ENCODE measurements at places on chromosomes 7 and 10.

GRCh38 chr7:104208421-104208780 lies 588 bp upstream of the ORC5 start:
- DNase-seq: no peak

DNA sequence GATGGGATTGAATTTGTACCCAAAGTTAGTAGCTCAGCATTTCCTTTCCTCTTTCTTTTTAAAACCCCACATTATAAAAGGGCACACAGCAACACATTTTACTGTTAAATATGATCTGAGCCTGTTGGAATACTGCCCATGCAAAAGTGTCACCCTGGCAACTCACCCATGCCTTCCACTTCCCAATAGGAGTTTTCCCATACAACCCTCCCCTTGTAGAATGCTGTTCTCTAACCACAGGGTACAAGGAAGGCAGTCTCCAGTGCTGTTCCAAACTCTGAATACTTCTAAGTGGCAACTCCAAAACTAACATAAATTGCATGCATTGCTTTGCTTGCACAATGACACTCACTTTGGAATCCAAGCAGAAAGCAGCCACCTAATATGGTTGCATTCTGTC lies 60.8 kb downstream of the NRCAM start:
- no peak for DNase-seq

- DNase-seq: no peak
Measured at GRCh38 chr10:7337431-7338171, 73.2 kb downstream of the SFMBT2 start.

DNA sequence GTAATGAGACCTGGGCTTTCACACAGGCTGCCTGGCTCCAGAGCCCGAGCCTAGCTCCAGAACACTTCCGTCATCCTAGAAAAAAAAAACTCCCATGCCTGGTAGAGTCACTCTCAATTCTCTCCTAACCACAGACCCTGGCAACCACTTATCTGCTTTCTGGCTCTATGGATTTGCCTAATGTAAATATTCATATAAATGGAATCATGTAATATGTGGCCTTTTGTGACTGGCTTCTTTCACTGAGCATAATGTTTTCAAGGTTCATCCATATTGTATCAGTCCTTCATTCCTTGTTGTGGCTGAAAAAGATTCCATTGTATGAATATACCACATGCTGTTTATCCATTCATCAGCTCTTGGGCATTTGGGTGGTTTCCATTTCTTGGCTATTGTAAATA lies 167.7 kb upstream of the MKLN1 start:
- DNase-seq: no peak

- DNase-seq: no peak
Measured at GRCh38 chr7:28088032-28088431, 92.6 kb downstream of the JAZF1 start.

- no peak for DNase-seq
Measured at GRCh38 chr10:6165221-6165725, 37.5 kb upstream of the PFKFB3 start.

DNA sequence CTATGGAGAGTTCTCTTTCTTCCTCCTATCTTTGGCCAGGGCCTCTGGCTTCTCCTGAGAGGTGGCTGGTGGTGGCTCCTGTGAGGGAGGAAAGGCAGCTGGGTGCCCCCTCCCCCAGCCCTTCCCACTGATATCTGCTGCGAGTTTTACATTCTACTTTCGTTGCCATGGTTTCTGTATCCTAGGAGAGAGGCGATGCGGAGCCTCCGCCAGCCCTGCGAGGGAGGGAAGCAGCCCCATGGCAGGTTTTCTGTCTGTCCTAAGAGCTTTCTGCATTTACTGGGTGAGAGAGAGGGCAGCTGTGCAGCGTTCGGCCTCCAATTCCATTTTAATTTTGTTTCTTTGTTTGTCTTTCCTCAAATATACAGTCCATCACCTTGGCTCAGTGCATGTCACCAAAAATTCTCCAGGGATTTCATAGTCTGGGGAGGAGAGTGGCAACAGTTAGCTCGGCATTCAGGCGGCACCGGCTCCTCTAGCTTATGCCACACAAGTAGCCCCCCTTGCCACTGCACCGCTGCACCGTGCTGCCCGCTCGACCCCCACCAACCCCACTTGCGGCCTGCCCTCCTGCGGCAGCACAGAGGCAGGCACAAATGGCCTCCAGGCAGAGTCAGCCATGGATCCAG lies 20.4 kb downstream of the DNAJB12 start:
- DNase-seq: no peak

- DNase-seq: no peak
Measured at GRCh38 chr10:87619705-87620104, 40.0 kb upstream of the PAPSS2 start.

DNA sequence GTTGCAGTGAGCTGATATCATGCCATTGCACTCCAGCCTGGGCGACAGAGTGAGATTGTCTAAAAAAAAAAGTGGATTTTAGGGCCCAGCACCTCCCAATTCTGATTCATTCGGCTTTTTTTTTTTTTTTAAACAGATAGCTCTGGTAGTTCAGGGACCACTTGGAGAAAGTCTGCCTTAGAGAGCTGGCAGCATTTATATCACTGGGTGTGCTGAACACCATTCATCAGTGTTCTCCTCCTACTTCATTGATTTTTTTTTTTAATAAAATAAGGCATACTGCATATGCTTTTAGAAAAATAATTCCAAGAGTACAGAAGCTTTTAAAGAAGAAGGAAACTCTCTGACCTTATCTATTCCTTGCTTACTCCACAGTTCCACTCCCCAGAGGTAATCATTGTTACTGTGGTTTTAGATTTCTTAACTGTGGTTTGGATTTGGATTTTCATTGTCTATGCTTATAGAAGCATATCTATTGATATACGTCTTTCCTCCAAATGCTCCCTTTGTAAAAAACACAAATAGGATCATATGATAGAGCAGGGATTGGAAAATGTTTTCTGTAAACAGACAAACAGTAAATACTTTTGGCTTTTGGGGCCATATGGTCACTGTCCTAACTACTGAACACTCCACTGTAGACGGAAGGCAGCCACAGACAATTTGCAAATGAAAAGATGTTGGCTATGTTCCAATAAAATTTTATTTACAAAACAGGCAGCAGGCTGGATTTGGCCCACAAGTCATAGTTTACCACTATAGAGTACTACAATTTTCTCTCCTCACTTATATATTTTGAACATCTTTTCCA lies 21.1 kb upstream of the SAR1A start:
- DNase-seq: no peak

All from HS-27A (cell line).